ENCODE measurements at places on chromosomes 1 and 21. TPM values are rescaled to one million over a fixed set of nuclear protein-coding genes. Genes with fewer than 3 reads are reported as not detected.

GRCh38 chr1:244246334-244246733 is 195.3 kb downstream of the ZBTB18 start:
- DNase-seq: no peak

DNA sequence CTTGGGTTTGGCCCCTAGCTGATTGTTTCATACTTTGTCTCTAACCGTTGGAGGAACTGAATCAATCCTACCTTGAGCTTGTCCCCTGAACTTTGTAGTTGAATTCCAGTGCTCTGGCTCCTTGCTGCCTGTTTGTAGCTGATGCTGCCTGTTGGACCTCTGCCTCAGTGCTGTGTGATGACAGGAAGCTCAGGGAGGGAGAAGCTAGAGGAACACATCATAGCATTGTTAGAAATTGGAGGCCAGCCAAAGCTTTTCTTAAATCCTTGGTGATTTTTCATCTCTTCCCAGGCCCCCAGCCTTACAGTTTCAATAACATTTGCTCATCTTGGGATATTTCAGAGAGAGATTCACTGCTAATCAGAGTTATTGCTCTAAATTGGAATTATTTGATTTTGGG is 34.0 kb downstream of the MACF1 start:
- DNase-seq: no peak

DNA sequence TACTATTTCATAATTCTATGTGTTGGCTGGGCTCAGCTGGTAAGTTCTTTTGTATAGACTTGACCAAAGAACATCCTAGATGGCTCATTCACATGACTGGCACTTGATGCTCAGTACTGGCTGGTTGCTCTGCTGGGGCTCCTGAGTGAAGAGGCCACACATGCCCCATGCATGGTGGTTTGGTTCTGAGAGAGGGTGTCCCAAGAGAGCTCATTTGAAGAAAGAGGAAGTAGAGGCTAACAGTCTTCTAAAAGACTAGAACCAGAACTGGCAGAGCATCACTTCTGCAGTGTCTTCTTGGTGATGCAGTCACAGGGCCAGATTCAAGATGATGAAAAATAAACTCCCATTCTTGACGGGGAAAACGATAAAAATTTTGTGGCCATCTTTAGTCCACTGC is 5.2 kb upstream of the BACH1 start:
- no peak for DNase-seq

- no peak for DNase-seq
These were observed 85.5 kb downstream of the CAMK2N1 start for GRCh38 chr1:20400341-20401177.

Gene NBPF20
- 3.5 TPM for total RNA-seq

Gene CSMD2
- total RNA-seq: not detected

Gene LHX8
- not detected for total RNA-seq

Gene ANKRD34A
- 2.6 TPM for total RNA-seq

Gene RNU5D-1
- total RNA-seq: not detected

Gene SLFNL1
- not detected for total RNA-seq

Gene C8A
- not detected for total RNA-seq
